ENCODE measurements at places on chromosomes 7 and 10.

GRCh38 chr7:92025260-92025659, 84.6 kb downstream of the AKAP9 start:
- DNase-seq = no peak

DNA sequence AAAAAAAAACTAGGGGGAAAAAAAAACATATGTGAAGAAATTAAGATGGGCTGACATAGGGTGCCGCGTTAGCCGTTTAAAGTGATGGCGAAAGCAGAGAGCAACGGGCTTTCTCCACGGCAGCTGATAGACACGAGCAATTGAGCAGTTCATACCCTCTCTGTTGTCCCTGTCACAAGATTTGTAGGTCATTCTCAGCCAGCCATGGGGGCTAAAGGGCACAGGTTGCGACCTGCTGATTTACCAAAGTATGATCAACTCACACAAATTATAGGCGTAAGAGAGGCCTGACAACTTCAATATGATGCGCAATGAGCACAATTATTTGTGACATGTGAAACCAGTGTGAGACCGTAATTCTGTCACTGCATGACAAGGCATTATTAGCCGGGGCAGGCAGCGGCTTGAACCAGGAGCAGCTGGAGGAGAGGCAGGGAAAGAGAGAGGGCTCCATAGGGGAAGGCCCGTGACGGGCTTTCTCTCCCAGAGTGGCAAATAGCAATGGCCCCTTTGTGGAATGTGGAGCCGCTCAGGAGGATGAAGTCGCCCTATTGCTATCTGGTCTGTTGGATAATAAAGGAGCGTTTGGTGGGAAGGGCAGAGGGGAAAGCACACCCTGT, 195.1 kb upstream of the HABP2 start:
- DNase-seq = no peak

DNA sequence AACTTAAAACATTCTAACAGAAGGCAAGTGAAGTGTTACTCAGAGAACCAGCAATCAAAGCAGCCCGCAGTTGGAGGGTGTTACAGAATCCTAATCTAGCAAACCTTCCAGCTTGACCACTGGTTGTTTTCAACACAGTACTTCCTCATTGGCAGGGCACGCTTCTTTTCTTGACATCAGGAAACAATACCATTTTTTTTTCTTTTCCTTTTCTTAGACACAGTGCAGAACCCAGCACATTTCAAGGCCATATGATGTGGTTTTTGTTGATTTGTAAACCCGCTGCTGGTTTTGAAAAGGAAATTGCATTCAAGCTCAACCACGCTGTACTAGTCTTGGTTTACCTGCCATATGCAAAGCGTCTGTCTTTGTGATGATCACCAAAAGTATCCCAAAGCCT, 33.4 kb downstream of the RHOBTB1 start:
- DNase-seq = no peak

- DNase-seq = no peak
Measured at GRCh38 chr7:3866277-3866676, 565.2 kb downstream of the SDK1 start.

- peak; percentile 76 for DNase-seq
Measured at GRCh38 chr7:92614660-92615174, 24.5 kb upstream of the FAM133B start.

GRCh38 chr7:26618449-26618848, 245.9 kb downstream of the SKAP2 start:
- DNase-seq = no peak

GRCh38 chr10:78630944-78631838, 437.6 kb upstream of the ZMIZ1 start:
- peak; percentile 44 for DNase-seq

DNA sequence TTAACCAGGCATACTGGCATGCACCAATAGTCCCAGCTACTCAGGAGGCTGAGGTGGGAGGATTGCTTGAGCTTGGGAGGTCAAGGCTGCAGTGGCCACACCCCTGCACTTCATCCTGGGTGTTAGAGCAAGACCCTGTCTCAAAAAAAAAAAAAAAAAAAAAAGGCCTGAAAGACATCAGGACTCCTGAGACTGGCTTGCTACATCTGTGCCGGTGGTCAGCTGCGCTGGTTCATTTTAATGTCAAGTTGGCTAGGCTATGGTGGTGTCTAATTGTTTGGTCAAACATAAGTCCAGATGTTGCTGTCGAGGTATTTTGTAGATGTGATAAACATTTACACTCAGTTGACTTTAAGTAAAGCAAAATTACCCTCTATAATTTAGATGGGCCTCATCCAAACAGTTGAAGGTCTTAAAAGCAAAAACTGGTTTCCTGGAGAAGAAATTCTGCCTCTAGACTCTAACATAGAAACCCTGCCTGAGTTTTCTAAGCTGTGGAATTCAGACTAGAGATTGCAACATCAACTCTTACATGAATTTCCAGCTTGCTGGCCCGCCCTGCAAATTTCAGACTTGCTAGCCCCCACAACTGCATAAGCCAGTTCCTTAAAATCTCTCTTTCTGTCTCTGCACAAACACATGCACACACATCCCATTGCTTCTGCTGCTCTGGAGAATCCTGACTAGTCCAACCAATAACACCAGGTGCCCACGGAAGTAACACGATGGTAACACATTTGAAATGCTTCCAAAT, 18.2 kb downstream of the MYOF start:
- DNase-seq = no peak

DNA sequence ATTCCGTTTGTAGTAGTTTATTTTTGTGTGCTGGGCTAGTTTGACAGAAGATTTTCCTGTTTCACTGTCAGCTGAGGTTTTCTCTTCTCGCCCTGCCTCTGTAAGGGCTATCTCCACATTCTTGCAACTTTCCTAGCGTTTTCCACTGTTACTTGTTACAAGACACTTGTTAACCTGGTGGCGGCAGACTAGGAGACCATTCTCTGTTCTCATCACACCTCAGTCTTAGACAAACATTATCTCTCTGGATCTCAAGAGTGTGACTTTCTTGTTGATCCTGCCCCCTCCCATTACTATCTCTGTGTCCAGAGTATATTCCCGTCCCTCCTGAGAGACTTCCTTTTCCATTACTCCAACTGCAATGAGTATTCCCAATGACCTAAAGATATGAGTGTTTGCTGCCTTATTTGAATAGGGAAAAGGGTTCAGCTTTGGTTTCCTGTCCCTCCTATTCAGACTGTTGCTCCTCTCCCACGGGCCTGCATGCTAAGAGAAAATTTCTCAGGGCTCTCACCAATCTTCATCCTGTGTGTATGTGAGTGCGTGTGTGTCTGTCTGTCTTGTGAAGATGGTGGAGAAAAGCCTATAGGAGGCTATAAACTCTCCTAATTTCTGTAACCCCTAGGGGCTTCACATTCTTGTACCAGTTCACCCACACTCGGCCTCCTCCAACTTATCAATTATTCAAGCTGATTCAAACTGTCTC, 722.4 kb upstream of the POT1 start:
- DNase-seq = no peak

DNA sequence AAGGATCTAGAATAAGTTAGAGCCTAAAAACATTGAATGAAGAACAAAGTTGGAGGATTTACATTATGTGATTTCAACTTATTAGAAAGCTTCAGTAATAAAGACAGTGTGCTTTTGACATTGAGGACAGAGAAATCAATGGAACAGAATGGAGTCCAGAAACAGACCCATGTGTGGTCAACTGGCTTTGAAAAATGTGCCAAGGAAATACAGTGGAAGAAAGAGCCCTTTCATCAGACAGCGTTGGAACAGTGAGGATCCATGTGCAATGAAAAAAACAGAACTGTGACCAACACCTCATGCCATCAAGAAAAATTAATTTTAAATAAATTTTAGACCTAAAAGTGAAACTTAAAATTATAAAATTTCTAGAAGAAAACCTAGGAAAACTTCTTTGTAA, 50.6 kb upstream of the LRRC18 start:
- no peak for DNase-seq

DNA sequence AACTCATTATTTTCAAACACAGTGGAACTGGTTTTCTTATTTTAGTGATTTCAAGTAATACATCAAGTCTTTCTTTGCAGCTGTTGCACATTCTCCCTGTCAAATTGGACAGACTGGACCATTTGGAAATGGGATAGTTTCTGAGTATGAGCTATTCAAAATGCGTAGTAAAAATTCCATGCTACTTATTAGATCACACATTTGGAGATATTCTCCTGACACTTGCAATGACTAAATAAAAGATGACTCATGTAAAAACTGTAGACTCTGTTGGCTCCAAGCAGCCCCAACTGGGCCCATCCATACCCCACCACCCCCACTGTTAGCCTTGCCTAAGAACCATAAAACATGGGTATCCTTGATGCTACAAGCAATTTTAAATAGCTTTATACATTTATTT, 25.9 kb upstream of the BICC1 start:
- no peak for DNase-seq

DNA sequence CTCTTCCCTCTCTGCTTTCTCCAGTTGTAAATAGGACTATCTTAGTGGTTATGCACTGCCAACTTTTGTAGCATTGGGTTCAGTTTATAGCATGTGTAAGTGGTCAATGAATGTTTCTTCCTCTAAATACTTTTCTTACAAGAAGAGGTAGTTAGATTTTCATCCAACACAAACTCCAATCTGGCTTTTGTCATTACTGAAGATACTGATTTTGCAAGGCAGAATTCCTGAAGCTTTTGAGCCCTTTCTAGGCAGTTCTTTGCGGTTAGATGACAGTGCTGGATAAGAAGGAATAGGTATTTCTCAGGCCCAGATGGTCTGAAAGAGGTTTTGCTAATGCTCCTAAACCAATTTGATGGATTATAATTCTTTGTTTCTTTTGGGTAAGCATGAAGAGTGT, 60.5 kb downstream of the BICC1 start:
- no peak for DNase-seq

DNA sequence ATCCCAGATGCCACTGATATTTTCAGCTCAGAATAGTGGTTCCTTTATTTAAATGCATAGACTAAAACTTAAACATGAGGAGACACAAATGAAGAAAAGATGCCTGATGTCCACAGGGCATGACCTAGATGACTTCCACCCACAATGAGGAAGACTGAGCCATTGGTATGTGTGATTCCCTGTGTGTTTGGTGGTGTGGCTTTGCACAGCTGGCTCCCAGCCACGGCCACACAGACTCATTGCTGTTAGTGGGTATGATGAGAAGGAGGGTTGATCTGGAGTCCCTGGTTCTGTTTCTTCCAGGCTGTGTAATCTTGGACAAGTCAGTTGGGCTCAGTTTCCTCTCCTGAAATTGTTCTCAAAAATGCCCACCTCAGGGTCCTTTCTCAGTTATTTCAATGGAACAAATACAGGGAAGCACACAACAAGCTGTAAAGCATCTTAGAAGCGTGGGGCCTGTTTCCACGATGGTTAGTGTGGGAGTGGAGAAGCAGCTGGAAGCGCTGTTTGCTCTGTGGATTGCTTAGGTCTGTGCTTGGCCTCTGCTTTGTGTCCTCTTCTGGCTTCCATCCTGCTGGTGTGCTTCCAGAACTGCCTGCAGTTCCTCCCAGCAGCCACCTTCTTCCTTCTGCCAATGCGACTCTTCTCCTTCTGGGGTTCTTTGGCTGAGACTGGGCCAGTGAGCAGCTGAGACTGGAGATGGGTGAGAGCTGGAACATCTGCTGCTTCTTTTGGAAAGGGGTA, 303.7 kb downstream of the BMPER start:
- DNase-seq = peak; percentile 41

GRCh38 chr7:55309040-55309991, 55.8 kb upstream of the LANCL2 start:
- no peak for DNase-seq

GRCh38 chr7:16509829-16510228, 16.8 kb upstream of the LRRC72 start:
- DNase-seq = no peak

GRCh38 chr7:159271781-159272180, 127.1 kb upstream of the VIPR2 start:
- DNase-seq = no peak

GRCh38 chr7:30351724-30352123, 67.3 kb downstream of the ZNRF2 start:
- no peak for DNase-seq

DNA sequence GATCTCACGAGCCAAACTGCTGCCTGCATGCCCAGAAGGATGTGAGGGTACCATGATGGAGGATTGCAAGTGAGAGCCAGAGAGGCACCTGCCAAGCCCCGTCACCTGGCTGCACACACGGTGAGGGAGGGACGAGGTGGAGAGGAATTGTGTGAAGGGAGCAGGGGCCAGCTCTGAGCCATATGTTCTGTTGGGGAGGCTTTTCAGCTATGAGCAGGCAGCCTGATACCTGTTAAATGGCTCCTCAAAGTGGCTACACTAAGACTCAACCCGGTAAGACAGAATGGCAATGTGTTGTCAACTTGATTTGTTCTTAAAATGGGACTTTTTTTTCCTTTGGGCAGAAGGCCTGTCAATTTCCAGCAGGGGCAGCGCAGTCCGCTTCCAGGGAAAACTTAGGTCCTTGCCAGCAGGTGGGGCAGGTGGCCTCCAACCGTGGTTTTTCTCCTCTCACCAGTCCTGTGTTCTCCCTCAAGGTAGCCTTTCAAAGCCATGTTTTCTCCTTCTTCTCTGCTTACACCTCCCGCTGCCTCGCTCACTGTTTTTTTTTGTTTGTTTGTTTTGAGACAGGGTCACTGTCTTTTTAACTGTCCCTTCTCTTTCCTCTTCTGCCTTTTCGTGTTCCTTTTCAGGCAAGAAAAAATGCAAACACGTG, 57.7 kb upstream of the ZNRF2 start:
- DNase-seq = no peak

DNA sequence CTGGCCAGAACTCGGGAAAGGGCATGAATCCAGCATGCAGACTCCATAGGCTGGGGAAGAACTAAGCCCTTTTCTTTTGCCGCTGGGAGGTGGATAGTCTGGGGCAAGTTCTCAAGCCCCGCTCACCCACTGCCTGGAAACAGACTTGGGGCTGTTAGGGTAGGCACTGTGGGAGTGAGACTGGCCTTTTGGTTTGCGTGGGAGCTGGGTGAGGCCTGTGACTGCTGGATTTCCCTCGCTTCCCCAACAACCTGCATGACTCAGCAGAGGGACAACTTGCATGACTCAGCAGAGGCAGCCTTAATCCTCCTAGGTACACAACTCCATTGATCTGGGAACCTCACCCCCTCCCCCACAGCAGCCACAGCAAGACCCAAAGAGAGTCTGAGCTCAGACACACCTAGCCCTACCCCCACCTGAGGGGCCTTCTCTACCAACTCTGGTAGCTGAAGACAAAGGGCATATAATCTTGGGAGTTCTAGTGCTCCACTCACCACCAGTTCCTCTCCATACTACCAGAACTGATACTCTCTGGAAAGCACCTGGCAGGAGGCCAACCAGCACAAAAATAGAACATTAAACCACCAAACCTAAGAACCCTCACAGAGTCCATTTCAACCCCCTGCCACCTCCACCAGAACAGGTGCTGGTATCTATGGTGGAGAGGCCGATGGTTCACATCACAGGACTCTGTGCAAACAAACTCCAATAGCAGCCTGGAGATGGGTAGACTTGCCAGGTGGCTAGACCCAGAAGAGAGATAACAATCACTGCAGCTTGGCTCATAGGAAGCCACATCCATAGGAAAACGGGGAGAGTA, 81.4 kb upstream of the LAMB4 start:
- no peak for DNase-seq
